Stimulated activated CD8-positive, alpha-beta memory T cell treated with anti-CD3 and anti-CD28 coated beads, Interleukin-12 subunit alpha, Interleukin-12 subunit beta, amount 100 ng/mL, for 4 hours (primary cell): ENCODE measurements at places on chromosomes 7 and 10.

DNA sequence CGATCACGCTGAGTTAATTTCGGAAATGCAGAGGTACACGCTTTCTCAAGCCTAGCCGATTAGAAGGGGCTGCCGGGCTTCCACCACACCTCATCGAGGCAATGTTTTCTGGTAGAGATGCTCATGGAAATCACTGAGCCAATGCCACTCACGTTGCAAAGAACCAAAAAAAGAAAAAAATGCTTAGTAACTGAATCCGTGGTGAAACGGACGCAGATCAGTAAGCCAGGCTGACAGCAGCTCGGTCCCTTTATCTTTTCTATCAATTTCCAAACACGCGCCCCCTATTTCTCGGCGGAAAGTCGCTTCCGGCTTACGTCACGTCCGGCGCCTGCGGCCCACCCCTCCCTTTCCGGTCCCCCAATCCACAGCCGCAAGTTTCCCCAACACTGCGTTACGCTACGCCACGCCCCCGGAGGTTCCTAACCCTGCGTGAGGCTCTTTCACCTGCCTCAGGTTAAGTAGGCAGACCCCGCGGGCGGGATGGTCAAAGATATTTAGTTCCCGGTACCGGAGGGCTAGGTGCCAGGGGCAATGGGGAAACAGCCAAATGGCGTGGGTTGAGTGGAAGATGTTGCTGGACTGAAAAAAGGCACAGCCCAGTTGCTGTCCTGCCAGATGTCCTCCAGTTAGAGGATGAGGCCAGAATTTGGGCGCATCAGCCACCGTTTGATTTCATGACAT lies at the start of gene NSUN6:
TSS of gene NSUN6 (minus strand) at position 264 of the 684 bp plus-strand sequence. CDS start 384 bp downstream, outside the sequence.
- DNase-seq: peak; percentile 90

GRCh38 chr7:150003304-150003810 lies 129.6 kb downstream of the ATP6V0E2 start:
- no peak for DNase-seq

GRCh38 chr7:40780460-40780859 lies 645.7 kb downstream of the SUGCT start:
- no peak for DNase-seq

- DNase-seq: no peak
Measured at GRCh38 chr7:123695944-123696677, 40.4 kb downstream of the LMOD2 start.

- DNase-seq: no peak
Measured at GRCh38 chr7:40033826-40034225, 83.8 kb downstream of the CDK13 start.

DNA sequence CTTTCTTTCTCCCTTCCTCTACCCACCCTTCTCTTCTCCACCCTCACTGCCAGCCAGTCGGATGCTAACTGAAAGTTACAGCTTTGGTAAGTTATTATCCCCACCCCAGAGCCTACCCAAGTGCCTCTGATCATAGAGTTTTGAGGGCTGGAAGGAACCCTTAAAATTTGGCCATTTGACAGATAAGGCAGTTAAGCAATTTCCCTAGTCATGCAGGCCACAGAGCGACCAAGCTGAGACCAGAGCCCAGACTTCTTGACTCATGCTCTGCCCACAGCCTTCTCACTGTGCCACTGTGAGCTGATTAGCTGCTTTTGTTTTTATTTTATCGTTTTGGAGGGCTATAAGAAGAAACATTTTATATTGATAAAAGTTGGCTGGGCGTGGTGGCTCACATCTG lies 17.2 kb downstream of the SAP25 start:
- no peak for DNase-seq

GRCh38 chr10:120667276-120667675 lies 183.9 kb upstream of the WDR11 start:
- DNase-seq: no peak

DNA sequence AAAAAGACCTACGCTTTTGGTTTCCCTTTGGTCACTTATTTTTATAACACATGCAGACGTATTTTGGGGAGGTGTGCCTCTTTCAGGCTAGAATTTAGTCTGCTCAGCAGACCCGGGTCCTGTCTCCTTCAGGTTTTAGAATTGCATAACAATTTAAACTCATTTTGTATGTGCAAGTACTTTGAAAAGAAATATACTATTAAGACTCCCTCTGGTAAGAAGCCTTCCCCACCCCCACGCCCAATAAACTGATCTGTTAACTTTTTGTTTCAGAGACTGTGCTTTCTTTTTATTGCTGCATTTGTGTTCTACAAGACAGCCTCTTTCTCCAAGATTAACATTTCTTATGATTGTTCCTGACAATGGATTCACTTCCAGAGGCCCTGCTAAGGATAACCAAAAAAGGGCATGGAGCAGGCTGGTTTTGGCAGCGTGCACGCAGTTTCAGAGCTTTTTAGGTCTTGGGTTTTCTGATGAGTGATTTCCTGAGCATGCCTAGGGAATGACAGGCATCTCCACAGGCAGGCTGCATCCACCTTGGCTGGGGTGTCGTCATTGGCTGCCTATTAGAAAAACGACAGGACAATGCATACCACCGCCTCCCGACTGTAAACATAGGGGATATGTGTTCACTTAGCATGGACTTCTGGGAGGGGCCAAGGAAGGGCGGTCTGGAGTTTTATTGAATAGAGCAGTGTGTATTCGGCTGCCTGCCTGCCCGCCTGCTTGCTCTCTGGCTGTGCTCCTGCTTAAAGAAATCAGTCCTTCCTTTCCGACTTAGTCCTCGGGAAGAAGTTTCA lies at the start of gene CALD1:
TSS of gene CALD1 (plus strand) at position 694 of the 800 bp plus-strand sequence. CDS start 88,100 bp downstream, outside the sequence.
- DNase-seq: no peak
